Activated CD4-positive, alpha-beta T cell treated with anti-CD3 and anti-CD28 coated beads for 36 hours (primary cell): ENCODE measurements at places on chromosomes 7 and 10. TPM values are rescaled to one million over a fixed set of nuclear protein-coding genes. Genes with fewer than 3 reads are reported as not detected.

FIS1 gene
- total RNA-seq = 70.5 TPM

IKZF1 gene
- 260 TPM for total RNA-seq

CCNJ gene
- 4.5 TPM for total RNA-seq

GRCh38 chr7:105768898-105769507 is 107.4 kb downstream of the ATXN7L1 start:
- no peak for DNase-seq

GRCh38 chr10:88804083-88804812 is 1.7 kb downstream of the LIPM start:
- no peak for DNase-seq

FFAR4 gene
- total RNA-seq = not detected

DNA sequence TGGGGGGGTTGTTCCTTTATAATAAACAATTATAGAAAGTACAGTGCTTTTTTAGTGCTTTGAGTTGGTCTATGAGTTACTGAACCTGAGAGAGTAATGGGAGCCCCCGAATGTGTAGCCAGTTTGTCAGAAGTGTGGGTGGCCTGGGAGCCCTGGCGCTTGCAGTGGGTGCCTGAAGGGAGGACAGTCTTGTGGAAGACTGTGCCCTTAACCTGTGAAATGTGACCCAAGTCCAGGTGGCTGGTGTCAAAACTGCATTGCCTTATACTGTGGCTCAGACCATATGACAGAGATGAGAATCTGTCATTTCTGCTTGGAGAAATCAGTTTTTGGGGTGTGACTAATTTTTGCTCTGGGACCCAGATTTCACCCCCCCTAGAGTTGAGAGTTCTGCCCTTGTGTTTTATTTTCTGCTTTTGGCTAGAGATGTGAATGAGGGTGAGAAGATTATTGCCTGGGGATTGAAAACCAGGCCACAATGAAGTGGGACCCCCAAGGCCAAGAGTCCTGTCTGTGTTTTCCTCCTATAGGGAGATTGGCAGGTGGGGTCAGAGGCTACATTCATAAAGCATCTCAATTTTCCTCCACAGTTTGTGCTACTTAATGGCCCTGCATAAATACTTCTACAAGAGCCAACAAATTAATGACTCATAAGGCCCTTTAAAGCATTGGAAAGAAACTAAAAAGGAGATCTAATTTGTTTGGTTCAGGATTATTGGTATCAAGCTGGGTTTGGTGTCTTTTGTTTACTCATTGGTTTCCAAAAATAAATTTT is 24.1 kb upstream of the CARD11 start:
- DNase-seq = no peak

DNA sequence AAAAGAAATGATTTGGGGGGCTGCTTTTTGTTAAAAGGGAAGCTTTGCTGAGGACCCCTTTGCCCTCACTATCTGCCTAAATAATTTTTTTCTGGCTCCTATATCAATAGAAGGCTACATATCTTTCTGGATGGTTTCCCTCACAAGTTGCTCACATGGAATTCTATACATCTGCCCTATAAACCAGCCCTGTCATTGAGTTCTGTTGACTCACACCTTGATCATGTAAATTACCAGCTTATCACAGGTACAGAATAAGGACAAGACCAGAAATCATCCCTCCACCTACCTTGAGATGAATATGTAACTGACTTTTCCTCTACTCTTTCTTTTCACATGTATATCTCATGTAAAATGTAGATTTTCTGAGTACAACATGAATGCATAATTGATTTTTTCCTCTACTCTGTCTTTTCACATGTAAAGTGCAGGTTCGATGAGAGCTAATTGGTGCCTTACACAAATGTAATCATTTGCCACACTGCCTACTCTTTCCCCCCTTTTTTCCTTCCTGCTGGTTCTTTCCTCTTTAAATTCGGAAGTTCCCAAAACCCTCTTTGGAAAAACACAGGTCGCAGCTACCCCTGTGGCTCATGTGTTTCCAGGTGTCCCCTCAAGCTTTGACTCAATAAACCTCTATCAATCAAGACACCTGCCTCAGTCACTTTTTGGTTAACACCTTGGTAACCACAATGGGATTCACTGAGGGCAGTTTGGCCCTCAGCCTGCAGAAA is 12.5 kb downstream of the CYP3A43 start:
- DNase-seq = no peak

DNA sequence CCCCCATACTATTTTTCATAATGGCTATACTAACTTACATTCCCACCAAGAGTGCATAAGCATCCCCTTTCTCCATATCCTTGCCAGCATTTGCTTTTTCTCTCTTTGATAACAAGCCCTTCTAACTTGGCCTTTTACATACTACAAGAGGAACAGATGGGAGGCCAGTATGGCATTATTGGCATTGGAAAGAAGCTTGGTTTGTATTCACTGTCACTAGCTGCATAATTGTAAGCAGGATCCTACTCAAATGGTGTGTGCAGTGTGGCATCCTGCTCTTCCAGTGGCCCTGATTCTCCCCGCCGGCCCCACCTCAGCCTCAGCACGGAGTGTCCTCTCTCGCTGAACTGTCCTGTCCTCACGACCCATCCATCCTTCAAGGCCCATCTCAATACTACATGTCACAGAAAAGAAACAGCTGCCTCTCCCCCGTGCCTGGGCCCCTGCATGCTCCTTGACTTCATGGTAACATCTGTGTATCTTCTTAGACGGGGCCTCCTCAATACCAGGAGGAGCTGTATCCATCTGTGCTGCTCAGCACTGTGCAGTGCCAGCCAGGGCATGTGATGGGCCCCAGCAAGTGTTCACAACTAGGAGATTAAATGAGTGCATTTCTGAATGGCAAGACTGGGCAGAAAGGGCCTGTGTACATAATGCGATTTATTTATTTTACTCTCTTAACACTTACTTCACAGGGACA is 205.2 kb downstream of the COBL start:
- no peak for DNase-seq

PALD1 gene
- total RNA-seq = 6.7 TPM

DNA sequence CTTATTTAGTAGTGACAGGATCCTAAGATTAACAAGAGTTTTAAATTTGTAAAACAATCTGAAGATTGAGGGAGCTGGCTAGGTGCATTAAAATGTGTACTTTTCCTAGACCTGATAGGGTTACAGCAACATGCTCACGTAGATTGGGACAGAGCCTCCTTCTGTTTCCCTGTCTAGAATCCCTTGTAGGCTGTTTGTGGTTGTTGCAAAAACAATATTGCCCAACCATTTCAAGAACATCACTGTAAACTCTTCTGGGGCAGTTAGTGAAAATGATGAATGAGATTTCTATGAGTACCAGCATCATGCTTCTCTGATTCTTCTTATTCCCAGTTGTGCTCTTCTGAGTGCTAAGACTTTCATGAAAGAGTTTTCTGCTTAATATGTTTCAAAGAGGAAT is 14.7 kb upstream of the CPED1 start:
- no peak for DNase-seq
